ENCODE measurements at places on chromosomes 6 and 20.
A peak's percentile ranks its signal among the peaks of the same experiment; 100 is the strongest.

DNA sequence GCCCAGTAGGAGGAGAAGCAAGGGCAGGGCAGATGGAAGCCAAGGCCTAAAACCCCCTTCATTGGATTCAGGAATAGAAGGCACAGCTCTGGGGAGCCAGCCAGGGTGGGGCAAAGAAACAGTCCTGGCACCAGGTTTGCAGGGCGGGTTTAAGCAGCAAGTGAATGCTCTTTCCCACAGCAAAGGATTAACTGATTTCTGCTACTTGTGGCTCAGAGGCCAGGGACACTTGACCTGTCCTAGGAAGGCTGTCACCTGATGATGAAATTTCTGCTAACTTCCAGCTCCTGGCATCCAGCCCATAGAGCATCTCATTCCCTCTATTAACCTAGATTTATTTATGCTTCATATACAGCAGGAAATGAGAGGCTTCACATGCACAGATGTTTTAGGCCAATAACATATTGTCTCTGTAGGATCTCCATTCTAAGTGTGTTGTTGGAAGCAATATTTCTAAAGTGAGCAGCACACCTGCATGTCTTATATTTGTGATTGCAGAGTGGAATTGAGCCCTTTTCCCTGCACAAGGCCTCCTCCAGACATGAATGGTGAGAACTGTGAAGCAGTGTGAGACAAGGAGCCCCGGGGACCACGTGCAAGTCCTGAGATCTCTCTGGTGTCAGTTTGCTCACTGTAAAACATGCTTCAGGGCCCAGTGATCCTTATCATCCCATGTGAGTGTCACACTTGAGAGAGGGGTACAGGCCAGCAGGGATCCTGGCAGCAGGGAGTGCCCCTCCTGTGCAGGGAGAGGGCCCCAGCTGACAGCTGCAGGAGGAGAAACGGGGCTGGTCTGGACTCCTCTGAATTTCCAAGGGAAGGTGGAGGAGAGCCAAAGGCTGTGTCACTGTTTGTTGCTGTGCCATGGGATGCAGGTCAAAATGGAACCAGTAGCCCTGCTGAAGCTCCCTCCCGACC is 41.1 kb upstream of the CST5 start:
- DNase-seq = no peak

- DNase-seq = peak; percentile 12
Measured at GRCh38 chr6:89925826-89926225, 31.6 kb downstream of the GJA10 start.

DNA sequence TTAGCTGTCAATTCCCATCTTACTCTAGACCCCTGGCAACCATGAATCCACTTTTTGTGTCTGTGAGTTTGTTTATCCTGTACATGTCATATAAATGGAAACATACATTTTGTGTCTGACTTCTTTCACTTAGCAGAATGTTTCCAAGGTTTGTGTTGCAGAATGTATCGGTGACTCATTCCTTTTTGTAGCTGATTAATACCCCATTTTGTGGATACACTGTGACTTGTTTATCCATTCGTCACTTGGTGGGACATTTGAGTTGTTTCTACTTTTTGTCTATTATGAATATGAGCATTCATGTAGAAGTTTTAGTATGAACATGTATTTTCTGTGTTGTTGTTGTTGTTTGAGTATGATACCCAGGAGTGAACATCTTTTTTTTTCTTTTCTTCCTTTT is 21.4 kb downstream of the CDYL start:
- no peak for DNase-seq

DNA sequence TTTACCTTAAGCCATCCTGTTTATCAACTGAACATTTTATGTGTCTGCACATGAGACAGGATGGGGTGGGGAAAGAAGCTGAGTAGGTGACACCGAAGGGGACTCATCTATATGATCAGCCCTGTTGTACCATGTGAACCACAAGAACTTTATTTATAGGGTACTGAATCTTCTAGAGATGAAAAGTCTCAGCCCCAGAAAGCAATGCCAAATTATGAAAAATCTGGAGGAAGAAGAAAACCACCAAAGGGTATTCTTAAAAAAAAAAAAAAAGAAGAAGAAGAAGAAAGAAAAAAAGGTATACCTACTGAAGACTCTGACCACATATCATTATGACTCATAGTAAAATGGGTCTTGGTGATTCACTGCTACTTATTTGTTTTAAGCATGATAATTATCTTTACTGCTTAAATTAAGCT is 39.8 kb upstream of the HBS1L start:
- DNase-seq = peak; percentile 8

- DNase-seq = no peak
Measured at GRCh38 chr6:146664871-146665360, 66.1 kb downstream of the ADGB start.

GRCh38 chr6:43834528-43835155 is 64.6 kb downstream of the VEGFA start:
- DNase-seq = peak; percentile 19

DNA sequence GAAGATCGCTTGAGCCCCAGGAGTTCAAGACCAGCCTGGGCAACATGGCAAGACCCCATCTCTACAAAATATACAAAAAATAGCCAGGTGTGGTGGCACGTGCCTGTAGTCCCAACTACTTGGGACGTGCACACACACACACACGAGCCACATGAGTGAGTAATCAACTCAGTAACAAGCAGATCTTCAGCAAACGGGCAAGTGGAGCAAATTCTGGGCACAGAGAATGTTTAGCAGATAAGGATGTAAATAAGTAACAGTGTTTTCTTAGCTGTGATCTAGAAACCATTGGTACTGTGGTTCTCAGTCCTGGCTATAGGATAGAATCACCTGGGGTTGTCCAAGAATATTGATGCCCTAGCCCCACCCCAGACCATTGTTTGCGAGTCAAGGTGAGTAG is 6.1 kb downstream of the PAQR8 start:
- no peak for DNase-seq

DNA sequence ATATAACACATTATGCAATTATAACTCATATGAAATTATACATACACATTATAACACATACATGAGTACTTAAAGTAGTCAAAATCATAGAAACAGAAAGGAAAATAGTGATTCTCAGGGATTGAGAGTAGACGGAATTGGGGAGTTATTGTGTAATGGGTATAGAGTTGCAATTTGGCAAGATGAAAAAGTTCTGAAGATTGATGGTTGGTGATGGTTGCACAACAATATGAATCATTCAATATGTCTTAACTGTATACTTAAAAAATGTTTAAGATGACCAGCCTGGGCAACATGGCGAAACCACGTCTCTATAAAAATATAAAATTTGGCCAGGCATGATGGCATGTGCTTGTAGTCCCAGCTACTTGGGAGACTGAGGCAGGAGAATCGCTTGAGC is 372.7 kb downstream of the CDKAL1 start:
- DNase-seq = peak; percentile 92

GRCh38 chr20:30484009-30484748 is 773.3 kb upstream of the DEFB115 start:
- no peak for DNase-seq

DNA sequence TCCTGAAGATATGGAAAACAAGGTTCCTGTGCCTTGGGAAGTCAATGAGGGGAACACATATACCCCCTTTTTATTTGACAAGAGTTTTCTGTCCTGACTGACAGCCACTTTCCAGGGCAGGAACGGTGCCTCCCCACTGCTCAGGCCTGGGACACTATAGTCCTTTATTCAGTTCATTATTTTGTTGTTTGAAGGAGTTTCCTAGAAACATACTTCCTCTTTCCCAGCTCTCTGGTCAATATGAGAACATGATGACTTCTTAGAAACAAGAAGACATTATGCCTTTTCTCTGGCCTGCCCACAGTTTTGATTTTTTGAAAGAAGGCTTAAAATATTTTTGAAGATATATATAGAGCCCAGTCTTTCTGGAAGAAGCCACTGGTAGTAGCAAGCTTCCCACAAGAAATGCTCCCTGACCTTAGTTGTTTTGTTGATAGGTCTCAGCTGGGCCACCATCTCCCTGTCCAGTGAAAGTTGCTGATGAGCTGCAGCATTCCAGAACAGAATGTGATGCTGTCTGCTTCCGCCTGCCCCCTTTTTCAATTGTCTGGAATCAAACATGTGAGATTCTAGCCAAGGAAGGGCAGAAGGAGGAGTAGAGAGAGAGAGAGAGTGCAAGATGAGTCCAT is 350.0 kb upstream of the PRND start:
- peak; percentile 85 for DNase-seq

GRCh38 chr6:27693766-27694546 is 218.2 kb downstream of the OR2B2 start:
- peak; percentile 60 for DNase-seq

DNA sequence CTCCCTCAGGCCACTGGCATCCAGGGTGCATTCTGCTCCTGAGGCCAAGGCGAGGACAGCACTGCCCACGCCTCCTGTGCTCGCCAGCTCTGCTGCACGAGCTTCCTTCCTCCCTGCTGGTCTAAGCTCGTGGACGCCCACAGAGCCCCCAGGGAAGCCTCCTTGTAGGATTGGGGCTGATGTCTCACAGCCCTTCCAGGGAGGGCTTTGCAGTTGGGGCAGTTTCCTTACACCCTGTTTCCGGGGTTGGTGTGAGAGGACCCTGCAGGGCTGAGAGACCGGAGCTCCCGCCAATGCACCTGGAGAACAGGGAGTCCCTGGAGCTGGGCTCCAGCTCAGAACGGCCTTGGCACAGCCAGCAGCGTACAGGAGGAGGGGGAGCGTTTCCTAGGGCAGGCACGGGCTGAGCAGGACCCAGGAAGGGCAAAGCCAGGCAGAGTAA is 172.4 kb upstream of the PDE10A start:
- no peak for DNase-seq

DNA sequence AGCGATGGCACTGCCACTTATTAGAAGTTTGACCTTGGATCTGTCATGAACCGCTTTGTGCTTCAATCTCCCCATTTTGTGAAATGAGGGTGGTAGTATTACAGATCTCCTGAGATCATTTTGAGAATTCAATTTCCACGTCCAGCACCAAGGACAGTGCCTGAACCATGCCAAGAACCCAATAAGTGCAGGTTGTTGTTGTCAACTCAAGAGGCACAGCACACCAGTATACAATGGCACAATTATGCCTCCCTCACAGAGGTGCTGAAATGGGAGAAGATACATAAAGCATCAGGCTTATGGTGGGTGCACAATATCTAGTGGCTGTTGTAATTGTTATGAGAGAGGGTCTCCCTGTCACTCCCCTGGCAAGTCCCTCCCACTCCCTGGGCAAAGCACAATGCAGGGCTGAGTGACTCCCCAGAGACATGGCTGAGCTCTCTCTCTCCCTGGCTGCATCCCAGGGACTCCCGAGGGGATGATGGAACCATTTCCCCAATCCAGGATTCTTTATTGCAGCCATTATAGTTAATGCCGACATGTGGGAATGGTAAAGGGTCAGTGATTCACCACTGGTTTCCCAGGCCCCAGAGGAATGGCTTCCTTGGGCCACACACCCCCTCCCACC is 78.7 kb downstream of the CDH22 start:
- no peak for DNase-seq

DNA sequence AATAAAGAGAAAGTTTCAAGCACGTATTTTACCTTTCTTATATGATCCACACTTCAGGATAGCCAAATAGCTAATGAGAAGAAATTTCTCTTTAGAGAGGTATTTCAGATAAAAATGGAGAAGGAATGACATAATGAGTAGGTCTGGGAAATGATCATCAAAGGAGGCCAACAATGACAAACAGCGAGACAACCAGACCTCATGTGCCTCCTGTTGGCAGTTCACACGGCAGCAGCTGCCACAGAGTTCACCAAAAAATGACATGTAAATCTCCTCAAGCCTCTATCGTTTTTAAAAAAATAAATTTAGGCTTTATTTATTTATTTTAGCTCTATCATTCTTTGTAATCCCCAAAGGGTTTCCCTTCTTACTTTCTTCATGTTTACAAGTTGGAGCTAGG is 47.7 kb downstream of the SLC2A12 start:
- no peak for DNase-seq

DNA sequence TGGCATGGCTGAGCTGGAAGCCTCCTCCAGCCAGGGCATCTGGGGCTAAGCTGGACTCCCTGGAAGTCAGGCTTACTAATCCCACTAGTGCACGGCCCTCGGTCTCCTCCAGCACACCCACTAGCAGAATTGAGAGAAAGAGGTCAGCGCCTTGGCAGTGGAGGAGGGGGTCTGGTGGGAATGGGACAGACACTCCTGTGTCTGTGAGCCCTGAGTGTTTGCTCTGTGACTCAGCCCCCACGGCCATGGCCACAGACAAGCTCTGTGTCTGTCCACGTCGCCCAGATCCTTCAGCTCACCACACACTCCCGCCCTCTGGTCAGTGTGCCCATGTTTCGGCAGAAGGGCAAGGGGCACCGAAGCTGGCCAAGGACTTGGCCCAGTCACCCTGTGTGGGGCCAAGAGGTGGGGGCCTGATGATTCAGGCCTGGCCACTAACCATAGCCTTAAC is 8.8 kb downstream of the MDFI start:
- no peak for DNase-seq

GRCh38 chr6:127460465-127460864 is 1.3 kb upstream of the KIAA0408 start:
- DNase-seq = peak; percentile 22

DNA sequence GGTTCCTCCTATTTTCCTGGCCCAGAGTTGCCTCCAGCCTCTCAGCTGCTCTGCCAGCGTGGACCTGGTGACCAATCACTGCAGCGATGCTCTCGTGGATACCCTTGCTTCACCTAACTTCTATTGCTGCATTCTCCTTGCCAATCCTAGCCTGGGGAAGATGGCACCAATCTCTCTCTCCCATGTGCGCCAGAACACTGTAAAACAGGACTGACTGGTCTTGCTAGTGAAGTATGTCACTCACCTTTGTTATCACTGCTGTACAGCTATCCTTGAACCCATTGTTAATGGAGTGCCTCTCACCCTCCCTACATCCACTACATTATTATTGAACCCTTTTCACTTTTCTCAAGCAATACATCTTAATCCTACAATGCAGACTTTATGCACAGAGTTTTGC is 80.1 kb downstream of the LYRM4 start:
- no peak for DNase-seq

GRCh38 chr6:117951783-117952182 is 44.7 kb downstream of the SLC35F1 start:
- no peak for DNase-seq

GRCh38 chr6:30857549-30857948 is 26.8 kb upstream of the DDR1 start:
- no peak for DNase-seq

DNA sequence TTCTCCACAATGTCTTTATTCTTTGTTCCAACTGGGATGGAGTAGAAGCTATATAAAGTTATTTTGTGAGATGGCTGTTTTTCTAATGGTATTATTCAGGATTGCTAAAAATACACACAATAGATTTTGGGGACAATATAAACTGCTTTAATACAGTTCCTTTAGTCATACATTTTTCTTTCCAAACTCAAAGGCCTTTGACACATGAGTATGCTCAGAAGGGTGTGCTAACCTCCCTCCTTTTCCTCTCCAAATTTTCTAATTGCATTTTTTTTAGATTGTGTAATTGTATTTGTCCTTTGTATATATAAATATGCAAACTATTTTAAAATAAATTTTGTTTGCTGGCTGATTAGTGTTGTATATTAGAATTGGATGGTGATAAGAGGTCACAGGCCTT is 119.6 kb upstream of the FOXO3 start:
- DNase-seq = no peak

DNA sequence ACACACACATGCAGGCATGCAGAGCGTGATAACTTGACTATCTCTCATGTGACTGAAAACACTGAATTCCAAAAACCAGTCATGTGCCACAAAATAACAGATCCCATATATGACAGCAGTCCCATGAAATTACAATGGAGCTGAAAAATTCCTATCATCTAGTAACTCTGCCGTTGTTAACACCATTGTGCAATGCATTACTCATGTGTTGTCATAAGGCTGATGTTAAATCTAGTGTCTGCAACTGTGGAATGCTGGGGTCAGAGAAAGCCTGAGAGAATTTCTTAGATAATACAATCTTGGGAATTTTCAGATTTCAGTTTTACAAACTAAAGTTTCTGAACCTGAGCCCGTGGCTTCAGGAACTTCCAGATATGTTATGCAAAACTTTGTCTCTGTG is 70.2 kb downstream of the LYRM4 start:
- peak; percentile 18 for DNase-seq

All from MV-4-11 (cell line).